ENCODE measurements at places on chromosomes 7 and 10. TPM values are rescaled to one million over a fixed set of nuclear protein-coding genes. Genes with fewer than 3 reads are reported as not detected.

GRCh38 chr7:111093496-111093895 lies 2.6 kb downstream of the LRRN3 start:
- no peak for ATAC-seq

DNA sequence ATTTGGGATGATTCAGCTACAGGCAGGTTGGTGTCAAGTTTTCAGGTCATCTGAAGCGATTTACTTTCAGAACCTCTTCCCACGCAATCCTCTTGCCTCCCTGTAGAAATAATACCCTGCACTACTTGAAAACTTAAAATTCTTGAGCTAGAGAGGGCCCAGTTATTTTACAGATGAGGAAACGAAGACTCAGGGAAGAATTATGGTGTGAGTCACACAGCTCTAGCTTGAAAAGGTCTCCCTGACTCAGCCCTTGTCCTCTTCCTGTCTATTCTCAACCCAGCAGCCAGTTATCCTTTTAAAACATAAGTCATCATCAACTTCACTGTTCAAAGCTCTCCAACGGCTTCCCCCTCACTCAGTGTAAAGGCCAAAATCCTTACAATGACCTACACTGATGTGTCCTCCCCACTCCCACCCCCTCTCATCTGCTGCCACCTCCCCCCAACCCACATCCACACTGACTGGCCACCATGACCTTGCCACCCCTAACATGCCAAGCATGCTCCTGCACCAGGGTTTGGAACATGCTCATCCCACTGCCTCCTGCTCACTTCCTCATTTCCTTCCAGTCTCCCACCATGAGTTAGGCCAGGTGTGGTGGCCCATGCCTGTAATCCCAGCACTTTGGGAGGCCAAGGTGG lies 3.4 kb downstream of the DNMBP start:
- ATAC-seq: peak; percentile 85

- ATAC-seq: no peak
These were observed 9.9 kb downstream of the TWIST1 start for GRCh38 chr7:19107356-19108146.

GRCh38 chr7:42972699-42973500 lies 40.7 kb downstream of the MRPL32 start:
- ATAC-seq: peak; percentile 52

- no peak for ATAC-seq
These were observed 65.4 kb downstream of the MYO3A start for GRCh38 chr10:25999295-25999981.

Gene KIF5B
- total RNA-seq: 52.0 TPM
